Smooth muscle cell of the brain vasculature (primary cell): ENCODE measurements at places on chromosomes 11 and 22.

- no peak for DNase-seq
Observed at GRCh38 chr11:35916270-35916669, 27.6 kb upstream of the LDLRAD3 start.

DNA sequence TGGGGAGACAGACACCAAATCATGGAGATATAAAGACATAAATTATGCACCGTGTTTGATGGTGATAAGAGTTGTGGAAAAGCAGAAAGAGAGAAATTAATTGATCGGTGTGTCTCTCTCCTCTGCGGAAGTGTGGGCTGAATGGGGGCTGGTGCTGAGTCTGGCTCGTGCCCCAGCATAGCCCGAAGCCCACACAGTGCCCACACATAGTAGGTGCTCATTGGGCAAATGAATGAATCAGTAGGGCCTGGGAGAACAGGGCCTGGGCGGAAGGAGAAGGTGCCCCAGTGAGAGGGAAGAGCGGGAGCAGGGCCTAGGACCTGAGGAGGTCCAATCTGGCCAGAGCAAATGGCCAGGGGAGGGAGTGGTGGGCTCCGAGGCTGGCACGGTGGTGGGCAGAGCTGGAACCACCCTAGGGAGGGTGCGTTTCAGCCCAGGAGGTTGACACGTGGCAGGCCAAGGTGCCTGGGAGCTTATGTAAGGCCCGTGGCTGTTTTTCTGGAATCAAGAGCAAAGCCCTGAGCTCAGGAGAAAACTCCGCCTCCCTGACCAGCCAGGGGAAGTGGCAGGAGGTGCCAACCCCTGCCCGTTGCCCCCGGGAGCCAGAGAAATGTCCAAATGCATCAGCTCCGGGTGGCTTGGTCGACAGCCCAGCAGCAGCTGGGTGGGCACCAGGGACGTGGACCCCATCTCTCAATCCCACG, 2.1 kb upstream of the CACNA1I start:
- DNase-seq = no peak

GRCh38 chr11:44927174-44927661, 23.5 kb downstream of the TP53I11 start:
- DNase-seq = peak; percentile 36

DNA sequence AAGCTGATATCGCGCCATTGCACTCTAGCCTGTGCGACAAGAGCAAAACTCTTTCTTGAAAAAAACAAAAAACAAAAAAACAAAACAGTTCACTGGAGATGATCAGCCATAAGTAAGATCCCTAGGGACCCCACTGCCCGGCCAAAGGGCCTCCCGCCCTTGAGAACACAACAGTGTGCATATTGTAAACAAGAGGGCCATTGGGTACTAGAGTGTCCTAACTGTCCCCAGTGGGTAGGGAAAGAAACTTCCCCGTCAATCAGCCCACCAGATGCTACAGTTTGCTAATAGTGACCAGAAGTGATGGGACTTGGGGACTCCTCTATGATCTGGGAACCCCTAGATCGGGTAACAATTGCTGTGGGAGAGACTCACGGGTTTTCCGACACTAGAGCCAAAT, 3.7 kb upstream of the ACY3 start:
- no peak for DNase-seq

- no peak for DNase-seq
Observed at GRCh38 chr11:125935056-125935455, 10.8 kb upstream of the VSIG10L2 start.

- DNase-seq = no peak
Observed at GRCh38 chr11:113906038-113906437, 1.4 kb downstream of the HTR3B start.

DNA sequence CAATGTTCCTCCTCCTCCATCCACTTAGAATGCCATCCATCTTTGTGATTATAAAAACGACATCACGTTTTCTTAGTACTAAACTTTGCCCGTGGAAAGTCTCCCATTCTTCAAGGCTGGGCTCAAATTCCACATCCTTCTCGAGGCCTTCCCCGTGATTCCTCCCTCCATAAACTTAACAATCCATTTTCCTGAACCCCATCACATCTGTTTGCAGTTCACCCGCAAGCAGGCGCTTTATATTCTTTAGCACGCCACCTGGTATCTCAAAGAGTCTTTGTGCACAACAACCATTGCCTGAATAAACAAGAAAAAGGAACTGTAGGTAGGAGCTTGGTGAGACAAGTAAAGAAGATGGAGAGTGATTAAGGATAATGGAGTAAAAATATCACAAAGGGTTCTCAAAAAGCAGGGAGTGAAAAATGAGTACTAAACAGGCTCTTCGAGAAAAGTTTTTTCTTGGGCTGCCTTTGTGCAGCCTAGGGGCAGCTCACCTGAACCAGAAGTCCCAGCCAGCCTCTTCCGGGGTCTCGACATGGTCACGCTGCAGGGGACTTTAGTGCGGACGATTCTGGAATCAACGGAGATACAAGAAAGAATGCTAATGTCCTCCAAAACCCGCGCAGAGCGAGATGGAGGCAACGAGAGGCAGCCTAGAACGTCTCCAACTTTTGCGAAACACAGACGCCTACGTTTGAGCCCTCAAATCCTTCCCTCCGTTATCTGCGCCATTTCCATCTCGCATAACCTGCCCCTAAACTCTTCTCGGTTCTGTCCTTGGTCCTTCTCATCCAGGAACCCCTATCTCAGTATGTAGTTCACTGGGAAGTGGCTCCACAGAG, 585 bp downstream of the THYN1 start:
- DNase-seq = no peak

DNA sequence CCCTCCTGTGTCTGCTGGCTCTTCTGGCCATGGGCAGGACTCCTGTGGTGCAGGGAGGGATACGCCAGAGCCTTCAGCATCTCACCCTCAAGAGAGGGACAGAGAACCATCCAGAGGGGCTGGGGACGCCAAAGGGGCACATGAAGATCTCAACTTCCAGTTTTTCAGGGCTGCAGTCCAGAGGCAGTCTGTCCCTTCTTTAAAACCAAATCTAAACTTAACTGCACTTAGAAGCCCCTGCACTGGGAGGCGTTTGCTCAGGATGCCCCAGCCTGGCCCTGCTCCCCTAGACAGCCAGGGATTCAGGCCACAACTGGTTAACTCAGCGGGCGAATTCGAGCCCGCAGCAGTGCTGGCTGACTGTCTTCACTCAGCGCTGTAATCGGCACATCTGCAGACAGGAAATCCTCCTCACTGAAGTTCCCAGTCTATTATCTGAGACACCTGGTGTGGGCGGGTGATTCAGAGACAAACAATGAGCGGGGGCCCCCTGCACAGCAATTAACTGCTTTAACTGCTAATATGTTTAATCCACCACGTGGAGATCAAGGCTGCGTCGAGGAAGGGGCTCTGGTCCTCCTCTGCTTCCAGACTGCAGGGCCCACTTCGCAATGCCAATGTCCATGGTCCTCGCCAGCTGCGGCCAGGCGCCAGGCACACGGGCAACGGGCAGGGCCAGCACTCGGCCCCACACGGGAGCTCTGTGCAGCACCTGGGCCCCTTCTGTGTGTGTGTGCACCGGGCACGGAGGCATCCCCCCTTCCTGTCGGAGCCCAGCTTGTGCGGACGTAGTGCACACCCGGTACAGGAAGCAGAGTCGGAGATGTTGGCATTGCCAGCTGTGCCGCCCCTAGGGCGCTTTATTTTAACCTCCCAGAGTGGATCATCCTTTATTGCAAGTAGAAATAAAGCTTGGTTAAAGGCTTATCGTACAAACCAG, 36.9 kb upstream of the GNB1L start:
- DNase-seq = no peak

DNA sequence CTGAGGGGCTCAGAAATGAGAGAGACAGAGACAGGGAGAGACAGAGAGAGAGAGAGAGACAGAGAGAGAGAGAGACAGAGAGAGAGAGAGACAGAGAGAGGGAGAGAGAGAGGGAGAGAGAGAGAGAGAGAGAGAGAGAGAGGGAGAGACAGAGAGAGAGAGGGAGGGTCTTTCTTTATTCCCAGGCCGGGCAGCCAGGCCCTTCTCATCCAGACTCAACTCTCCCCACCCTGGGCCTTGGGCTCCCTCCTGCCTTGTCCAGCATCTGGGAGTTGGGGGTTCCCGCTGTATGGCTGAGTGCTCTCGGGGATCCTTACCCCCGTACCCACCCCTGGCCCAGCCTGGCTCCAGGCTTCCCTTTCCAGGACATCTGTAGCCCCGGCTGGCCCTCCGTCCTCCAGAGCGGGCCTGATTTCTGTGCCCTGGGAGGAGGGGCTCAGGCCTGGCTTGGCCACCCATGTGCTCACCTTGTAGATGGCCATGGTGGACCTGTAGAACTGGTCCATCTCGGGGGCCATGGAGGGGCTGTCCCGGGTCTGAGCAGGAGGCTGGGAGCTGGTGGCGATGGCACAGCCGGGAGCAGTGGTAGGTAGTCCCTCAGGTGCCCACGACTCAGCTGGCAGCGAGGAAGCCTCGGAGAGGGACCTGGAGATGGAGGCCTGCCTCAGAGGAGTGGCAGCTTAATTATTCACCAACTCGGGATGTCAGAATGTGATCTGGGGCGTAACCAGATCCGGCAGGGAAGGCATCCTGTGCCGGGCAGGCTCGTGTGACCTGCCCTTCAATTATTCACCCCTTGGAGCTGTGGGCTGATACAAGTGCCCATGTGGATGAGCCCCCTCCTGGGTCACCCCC, at the start of gene BAIAP2L2:
Gene BAIAP2L2 (minus strand): TSS at position 677 of the 855 bp plus-strand sequence. CDS start 159 bp downstream, at position 518.
- no peak for DNase-seq

DNA sequence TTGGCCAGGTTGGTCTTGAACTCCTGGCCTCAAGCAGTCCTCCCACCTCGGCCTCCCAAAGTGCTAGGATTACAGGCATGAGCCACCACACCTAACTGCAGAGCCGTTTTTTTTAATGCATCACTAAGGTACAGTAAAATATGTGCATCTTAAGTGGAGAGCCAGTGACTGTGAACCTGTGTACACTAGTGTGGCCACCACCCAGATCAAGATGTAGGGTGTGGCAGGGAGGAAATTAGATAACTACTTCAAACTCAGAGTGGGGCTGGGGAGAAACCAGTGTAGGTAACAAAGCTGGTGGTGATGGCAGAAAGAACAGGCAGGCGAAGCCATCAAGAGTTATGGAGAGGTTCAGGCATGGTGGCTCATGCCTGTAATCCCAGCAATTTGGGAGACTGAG, 14.4 kb downstream of the SNAP29 start:
- DNase-seq = no peak
